Progenitor cell of endocrine pancreas (in vitro differentiated cells): ENCODE measurements at places on chromosomes 3 and 15.

DNA sequence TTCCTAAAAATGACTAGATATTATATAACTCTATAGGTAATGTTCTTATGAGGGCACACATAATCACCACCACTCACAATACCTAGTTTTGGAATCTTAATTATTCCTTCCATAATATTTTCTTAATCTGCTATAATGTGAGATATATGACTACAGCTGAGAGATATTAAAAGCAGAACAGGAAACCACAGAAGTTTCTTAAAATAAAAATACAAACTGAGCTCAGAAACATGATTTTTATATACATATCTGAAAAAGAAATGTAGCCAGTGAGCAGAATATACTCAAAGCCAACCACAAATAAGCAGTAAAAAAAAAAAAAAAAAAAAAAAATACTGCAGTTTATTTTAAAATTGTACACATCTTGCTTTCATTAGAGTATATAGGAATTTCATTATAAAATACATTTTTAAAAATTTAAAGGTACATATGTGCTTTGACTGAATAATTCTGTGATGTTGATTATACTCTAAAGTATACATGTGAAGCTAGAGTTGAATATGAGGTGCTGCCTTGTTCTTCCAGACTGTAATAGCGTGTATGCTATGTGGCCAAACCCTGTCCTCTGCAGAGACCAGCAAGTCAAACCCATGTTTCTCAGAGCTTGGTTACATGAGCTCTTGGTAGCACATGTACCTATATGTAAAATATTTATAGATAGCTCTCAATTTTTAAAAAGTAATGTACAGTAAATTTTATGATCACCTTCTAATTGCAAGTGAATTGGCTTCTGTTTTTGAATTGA is 175.0 kb downstream of the UBE2E2 start:
- H3K4me1 ChIP-seq = no peaks in the 10 kb centered on the region
- H3K36me3 ChIP-seq = no peaks in the 10 kb centered on the region
- H3K27ac ChIP-seq = no peak overlapping the region
- H3K4me3 ChIP-seq = no peak overlapping the region
- no peak for DNase-seq
- H3K27me3 ChIP-seq = no peaks in the 10 kb centered on the region

GRCh38 chr15:82531496-82532382 is 8.5 kb downstream of the RPS17 start:
- H3K27me3 ChIP-seq = peaks cover 6% of the 10 kb centered on the region
- peaks cover 1% of the 10 kb centered on the region for H3K4me1 ChIP-seq
- peaks cover 16% of the 10 kb centered on the region for H3K36me3 ChIP-seq
- no peak for DNase-seq
- no peak overlapping the region for H3K27ac ChIP-seq

DNA sequence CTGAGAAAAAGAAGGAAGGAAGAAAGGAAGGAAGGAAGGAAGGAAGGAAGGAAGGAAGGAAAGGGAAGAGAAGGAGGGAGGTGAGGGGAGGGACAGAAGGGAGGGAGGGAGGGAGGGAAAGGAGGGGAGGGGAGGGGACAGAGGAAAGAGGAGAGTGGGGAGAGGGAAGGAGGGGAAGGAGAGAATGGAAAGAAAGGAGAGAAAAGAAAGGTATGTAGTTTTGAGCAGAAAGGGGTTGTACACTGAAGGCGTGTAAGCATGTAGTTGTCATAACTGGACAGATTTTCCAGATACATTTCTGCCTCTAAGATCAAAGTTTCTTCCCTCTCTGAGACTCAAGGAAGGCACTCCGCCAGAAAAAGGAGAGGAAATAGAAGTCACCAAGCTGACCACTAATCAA is 113.4 kb upstream of the KBTBD8 start:
- H3K27ac ChIP-seq = peak overlapping the region; percentile 96
- peaks cover 3% of the 10 kb centered on the region for H3K36me3 ChIP-seq
- no peak overlapping the region for H3K4me3 ChIP-seq
- peaks cover 28% of the 10 kb centered on the region for H3K4me1 ChIP-seq
- H3K27me3 ChIP-seq = no peaks in the 10 kb centered on the region

DNA sequence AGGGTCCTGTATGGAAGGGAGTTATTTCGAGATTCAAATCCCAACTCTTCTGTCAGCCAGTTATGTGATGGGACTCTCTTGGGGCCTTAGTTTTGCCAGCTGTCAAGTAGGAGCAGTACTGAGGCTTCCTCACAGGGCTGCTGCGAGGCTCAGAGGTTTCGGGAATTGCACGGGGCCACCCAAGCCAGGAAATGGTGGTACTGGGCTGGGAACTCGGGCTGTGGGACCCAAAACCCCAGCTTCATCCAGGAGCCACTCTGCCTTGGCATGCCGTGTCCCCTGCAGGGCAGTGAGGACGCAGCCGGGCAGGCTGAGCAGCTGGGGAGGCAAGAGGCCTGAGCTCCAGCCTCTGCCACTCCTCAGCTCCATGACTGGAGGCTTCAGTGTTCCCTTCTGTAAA is 118.6 kb downstream of the ETFA start:
- H3K27me3 ChIP-seq = peaks cover 38% of the 10 kb centered on the region
- H3K4me3 ChIP-seq = no peak overlapping the region
- DNase-seq = no peak
- peaks cover 14% of the 10 kb centered on the region for H3K4me1 ChIP-seq
- H3K36me3 ChIP-seq = no peaks in the 10 kb centered on the region

DNA sequence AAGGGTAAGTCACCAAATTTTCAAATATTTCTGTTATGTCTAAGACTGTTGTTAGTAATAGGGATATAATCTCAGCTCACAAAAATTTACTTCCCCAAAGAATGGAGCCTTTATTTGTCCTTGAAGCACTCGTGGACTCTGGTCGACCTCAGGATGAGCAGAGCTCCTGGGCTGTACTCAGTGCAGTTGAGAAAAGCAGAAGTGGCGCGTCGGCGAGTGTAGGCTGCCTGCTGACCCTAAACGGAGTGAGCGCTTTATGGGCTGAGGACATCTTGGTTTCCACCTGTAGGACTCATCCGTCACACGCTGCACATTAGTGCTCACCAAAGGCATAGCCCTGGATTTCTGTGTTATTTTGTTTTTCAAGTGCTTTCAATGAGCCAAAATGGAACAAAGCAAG is 11.0 kb downstream of the GABRA5 start:
- H3K36me3 ChIP-seq = no peaks in the 10 kb centered on the region
- no peak overlapping the region for H3K4me3 ChIP-seq
- H3K27ac ChIP-seq = no peak overlapping the region
- H3K4me1 ChIP-seq = no peaks in the 10 kb centered on the region
- H3K27me3 ChIP-seq = peaks cover 14% of the 10 kb centered on the region

GRCh38 chr3:25032344-25032743 is 395.7 kb upstream of the RARB start:
- no peak for DNase-seq
- H3K27me3 ChIP-seq = peaks cover 12% of the 10 kb centered on the region
- H3K27ac ChIP-seq = no peak overlapping the region
- no peaks in the 10 kb centered on the region for H3K36me3 ChIP-seq
- peaks cover 3% of the 10 kb centered on the region for H3K4me1 ChIP-seq

- no peak overlapping the region for H3K4me3 ChIP-seq
- H3K27me3 ChIP-seq = no peaks in the 10 kb centered on the region
- H3K4me1 ChIP-seq = peaks cover 11% of the 10 kb centered on the region
- no peak for DNase-seq
These were observed 38.3 kb downstream of the HMG20A start for GRCh38 chr15:77459031-77459430.

DNA sequence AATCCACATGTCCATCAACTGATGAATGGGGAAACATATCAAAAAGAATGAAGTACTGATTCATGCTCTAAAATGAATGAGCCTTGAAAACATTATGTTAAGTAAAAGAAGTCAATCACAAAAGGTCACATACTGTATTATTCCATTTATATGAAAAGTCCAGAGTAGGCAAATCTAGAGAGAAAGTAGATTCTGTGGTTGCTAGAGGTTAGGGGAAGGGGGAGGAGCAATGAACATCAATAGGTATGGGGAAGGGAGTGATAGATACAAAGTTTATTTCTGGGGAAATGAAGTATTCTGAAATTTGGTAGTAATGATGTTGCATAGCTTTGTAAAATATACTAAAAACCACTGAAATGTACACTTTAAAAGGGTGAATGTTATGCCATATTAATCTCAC is 14.5 kb downstream of the SERP1 start:
- H3K27me3 ChIP-seq = no peaks in the 10 kb centered on the region
- no peak for DNase-seq
- no peak overlapping the region for H3K27ac ChIP-seq
- no peak overlapping the region for H3K4me3 ChIP-seq

GRCh38 chr3:132874701-132875100 is 152.5 kb upstream of the NPHP3 start:
- H3K4me1 ChIP-seq = no peaks in the 10 kb centered on the region
- H3K27ac ChIP-seq = no peak overlapping the region
- no peak overlapping the region for H3K4me3 ChIP-seq
- H3K27me3 ChIP-seq = no peaks in the 10 kb centered on the region
- DNase-seq = no peak

GRCh38 chr3:172303181-172303580 is 145.1 kb downstream of the GHSR start:
- H3K36me3 ChIP-seq = peaks cover 32% of the 10 kb centered on the region
- no peak for DNase-seq
- H3K4me3 ChIP-seq = no peak overlapping the region
- H3K27me3 ChIP-seq = no peaks in the 10 kb centered on the region

DNA sequence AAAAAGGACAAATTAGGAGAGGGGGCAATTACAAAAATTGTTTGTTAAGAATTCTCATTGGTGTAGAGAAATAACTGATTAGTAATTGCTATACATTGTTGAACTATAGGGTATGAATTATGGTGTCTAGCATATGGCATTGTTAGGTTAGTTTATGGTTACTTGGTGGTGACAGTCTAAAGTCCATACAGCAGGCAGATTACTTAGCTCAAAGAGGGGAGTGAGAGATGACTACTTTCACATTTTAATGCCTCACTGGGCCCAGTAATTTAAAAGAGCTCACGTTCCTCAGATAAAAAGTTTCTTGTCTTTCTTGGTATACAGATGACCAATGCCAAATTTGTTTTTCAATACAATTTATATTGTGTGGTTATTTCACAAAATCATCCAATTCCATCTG is 112.4 kb upstream of the NEDD4 start:
- DNase-seq = no peak
- no peaks in the 10 kb centered on the region for H3K4me1 ChIP-seq
- no peak overlapping the region for H3K27ac ChIP-seq

GRCh38 chr15:86863226-86863915 is 783.7 kb downstream of the AGBL1 start:
- peaks cover 4% of the 10 kb centered on the region for H3K27me3 ChIP-seq
- H3K36me3 ChIP-seq = no peaks in the 10 kb centered on the region
- no peak overlapping the region for H3K27ac ChIP-seq
- H3K4me3 ChIP-seq = no peak overlapping the region
- H3K4me1 ChIP-seq = no peaks in the 10 kb centered on the region

GRCh38 chr3:136239094-136239493 is 11.0 kb upstream of the PCCB start:
- DNase-seq = no peak
- H3K4me1 ChIP-seq = peaks cover 7% of the 10 kb centered on the region
- H3K4me3 ChIP-seq = no peak overlapping the region
- no peak overlapping the region for H3K27ac ChIP-seq
- H3K36me3 ChIP-seq = no peaks in the 10 kb centered on the region
- H3K27me3 ChIP-seq = peaks cover 3% of the 10 kb centered on the region

DNA sequence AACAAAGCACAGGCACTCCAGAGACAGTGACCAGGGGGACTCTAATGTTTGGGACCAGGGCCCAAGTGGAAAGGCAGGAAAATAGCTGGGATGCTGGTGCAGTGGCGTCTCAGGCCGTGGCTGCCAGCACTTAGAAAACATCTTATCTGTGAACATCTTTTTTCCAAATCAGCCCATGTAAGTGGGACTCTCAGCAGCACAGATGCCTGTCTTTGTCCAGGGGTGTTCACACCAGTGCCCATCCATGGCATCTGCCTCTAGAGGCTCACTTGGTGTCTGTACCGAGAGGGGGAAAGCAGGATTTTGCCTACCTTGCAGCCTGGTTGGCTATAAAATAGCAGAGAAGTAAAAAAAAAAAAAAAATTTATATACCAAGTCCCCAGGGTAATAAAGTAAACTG is 26.7 kb downstream of the SLC12A8 start:
- H3K27ac ChIP-seq = no peak overlapping the region
- DNase-seq = no peak
- H3K27me3 ChIP-seq = no peaks in the 10 kb centered on the region
- H3K36me3 ChIP-seq = peaks cover 10% of the 10 kb centered on the region
- peaks cover 4% of the 10 kb centered on the region for H3K4me1 ChIP-seq

GRCh38 chr3:113499081-113499480 is 15.9 kb downstream of the SPICE1 start:
- H3K27me3 ChIP-seq = no peaks in the 10 kb centered on the region
- no peaks in the 10 kb centered on the region for H3K4me1 ChIP-seq
- DNase-seq = no peak
- no peak overlapping the region for H3K27ac ChIP-seq
- no peak overlapping the region for H3K4me3 ChIP-seq
- H3K36me3 ChIP-seq = peaks cover 2% of the 10 kb centered on the region

DNA sequence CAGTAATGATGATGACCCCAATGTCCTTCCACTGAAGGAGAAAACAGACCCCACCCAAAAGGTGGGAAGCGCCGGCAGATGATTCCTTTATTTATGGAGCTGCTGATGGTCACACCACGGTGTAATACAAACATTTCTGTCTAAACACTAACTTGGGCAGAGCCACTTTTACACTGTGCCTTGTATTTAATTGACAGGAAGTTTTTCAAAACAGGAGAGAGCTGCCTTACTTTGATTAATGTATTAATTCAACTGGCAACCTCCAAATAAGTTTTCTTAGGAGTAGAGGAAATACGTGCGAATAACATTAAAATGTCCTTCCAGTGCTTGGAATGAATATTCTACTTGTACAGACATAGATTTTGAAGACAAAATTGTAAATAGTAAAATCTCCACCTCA is 70.4 kb downstream of the WWTR1 start:
- H3K4me3 ChIP-seq = no peak overlapping the region
- no peaks in the 10 kb centered on the region for H3K36me3 ChIP-seq
- H3K4me1 ChIP-seq = no peaks in the 10 kb centered on the region

DNA sequence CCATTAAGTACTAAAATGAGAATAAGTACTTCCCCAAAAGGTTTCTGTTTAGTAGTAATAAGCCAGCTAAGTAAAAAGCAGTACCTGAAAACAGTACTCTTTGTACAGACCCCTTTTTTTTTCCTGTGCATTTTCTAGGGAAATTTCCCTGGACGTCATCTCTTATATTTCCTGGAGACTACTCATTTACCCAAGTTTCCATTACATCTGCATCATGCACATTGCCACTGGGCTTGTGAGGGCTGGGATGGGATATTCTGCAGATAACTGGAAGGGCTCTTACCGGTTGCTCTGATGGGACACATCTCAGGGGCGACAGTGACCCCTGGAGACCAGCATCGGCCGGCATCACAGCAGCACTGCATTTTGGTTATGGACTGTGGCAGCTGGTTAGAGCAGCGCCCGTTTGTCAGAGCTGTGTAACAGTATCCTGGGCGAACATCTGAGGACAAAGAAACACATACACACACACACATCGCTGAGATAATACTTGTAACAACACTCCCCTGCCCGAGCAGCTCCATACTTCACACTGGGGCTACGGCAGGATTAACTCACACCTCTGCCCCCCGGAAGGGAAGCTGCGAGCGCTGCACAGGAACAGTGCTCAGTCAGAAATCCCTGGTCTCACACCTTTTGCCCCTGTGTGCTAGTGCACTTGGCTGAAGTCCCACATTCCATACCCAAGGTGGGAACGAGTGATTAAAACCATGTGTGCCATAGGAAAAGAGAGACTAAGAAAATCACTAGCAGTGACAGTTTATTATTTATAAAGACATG is 124.9 kb downstream of the FBN1 start:
- no peaks in the 10 kb centered on the region for H3K4me1 ChIP-seq
- H3K27me3 ChIP-seq = peaks cover 2% of the 10 kb centered on the region
- H3K36me3 ChIP-seq = no peaks in the 10 kb centered on the region
- no peak overlapping the region for H3K27ac ChIP-seq

GRCh38 chr3:72033666-72034428 is 248.9 kb upstream of the PROK2 start:
- no peak overlapping the region for H3K4me3 ChIP-seq
- H3K27me3 ChIP-seq = peaks cover 3% of the 10 kb centered on the region
- H3K4me1 ChIP-seq = peaks cover 3% of the 10 kb centered on the region
- DNase-seq = no peak
- no peak overlapping the region for H3K27ac ChIP-seq
